ENCODE measurements at places on chromosomes 5 and 9.
A peak's percentile ranks its signal among the peaks of the same experiment; 100 is the strongest.

DNA sequence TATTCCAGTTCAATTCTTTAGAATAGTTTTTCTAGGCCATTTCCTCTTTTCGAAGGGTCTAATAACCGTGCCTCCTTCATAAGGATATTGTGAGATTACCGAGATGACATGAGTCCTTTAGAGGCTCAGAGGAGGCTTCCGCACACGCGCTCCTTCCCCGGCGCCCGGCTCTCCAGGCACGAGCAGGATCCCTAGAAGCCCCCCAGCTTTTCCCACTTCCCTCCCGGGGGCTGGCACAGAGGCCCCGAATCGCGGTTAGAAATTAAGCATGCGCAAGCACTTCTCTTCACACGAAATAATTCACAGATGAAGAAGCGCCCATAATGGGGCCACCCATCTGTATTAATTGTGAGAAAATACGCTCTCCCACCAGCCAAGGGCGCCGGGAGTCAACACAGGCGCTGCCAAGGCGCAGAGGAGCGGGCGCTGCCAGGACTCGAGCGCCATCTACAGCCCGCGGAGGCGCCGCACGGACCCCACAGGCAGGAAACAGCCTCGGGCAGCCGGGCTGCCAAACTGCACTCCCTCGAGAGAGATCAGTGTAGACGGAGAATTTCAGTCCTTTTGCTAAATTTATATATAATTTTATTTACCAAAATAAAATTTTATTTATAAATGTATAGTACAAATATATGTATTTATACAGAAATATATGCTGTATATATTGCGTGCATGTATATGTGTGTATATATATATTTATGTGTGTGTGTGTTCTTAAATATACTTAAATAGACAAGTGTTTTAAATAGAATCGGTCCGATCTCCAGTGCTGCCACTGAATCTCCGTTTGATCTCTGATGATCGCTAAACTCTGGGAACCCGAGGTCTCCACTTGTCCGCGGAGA is 258.1 kb upstream of the NFIL3 start:
- peak; percentile 76 for DNase-seq

- no peak for DNase-seq
Measured at GRCh38 chr9:21998026-21998425, 3.4 kb downstream of the CDKN2B-AS1 start.

DNA sequence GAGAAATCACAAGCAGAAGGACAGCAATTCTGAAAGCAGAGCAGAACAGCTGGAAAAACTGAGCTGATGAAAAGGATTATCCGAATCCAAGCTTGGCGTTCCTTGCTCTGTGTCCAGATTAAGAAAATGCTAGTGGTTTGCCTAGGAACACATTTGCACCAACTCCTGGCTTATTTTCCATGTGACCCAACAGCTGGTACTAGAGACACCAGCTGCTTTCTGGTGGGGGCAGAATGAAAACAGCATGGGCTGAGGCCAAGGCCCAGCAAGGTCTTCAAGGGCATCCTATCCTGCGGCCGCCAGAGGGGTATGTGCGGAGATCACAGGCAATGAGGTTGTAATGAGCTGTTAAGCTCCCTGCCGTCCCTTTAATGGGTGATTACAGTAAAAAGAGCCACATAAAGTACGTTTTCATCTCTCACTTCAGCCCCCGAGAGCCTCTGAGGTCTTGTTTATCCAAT is 131.5 kb downstream of the DOCK8 start:
- DNase-seq, result no peak

GRCh38 chr9:70085241-70085640 is 41.6 kb downstream of the MAMDC2 start:
- DNase-seq, result peak; percentile 59

DNA sequence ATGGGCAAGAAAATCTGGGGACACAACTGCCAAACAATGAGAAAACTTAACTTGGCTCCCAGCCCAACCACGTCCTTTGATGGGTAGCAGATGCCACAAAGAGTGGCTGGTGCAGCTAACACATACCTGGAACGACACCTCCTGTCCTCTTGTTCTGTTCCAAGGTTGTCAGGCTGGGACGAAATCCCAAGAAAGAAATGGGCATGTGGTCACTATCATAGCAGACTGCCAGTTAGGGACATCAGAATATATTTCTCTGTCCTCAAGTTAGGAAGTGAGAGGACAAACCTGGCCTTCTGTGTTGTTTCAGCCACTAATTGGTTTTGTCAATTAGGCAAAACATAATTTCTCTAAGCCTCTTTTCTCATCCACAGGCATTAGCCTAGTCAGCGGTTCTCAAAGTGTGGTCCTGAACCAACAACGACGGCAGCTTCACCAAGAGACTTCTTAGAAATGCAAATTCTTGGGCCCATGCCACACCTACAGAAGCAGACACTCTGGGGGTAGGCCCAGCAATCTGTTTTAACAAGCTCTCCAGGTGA is 63.4 kb downstream of the RAPGEF1 start:
- no peak for DNase-seq

- no peak for DNase-seq
Measured at GRCh38 chr9:93017621-93018020, 40.9 kb upstream of the SUSD3 start.

DNA sequence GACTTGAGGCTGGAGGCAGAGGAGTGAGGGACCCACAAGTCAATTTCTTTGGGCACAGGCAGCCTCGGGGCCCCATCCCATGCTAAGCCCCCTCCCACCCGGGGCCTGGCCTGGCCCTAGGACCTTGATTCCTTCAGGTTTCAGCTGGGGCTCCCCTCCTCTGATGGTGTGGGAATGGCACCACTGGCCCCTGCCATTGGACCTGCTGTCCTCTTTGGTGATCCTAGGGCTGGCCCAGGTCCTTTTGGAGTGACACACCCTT is 10.5 kb downstream of the ERGIC1 start:
- no peak for DNase-seq

DNA sequence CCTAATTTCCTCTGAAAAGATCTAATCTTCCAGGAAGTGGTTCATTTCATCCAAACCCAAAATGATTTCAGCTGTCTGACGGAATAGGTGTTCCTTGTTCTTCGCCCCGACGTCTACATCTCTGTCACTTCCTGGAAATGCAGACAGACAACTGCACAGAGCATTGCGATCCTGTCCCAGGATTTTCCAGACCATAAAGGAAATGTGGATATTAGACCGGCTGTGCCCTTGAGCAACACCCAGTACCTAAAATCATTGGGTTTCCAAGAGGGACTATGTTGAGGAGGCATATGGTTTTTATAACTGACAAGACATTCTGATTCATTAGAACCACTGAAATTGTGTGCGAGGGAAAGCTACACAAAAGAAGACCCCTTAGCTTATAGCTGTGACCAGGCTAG is 74.2 kb downstream of the MSX2 start:
- DNase-seq, result peak; percentile 45

- no peak for DNase-seq
Measured at GRCh38 chr9:22045423-22045822, 36.3 kb upstream of the CDKN2B start.

DNA sequence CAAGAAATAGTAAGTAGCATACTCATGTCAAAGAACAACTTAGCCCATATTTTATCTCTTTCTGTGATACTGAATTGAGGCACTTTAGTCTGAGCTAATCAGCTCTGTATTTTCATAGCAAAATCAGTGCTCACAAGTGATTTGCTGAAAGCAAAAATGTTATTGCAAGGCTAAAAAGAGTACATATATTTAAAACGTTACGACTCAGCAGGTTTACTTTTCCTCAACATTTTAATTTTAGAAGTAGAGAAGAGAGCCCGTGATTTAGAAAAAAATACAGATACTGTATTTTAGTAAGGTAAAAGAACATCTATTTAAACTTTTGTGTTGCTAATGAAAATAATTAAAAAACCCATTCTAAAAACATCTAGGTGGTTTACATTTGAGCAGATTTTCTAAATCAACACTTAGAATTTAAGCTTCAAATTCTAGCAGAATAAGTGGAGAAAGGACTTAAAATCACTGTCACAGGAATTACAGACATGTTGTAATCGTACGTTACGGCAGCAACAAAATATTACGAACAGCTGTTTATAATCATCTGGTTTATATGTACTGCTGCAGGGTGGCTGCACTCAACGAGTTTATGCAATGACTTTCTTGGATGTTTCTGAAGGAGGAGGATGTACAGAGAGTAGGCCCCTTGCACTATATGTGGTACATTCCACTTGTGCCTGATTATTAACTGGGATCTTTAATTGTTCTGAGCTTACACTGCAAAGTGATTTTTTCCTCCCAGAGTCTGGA is 20.1 kb downstream of the SREK1 start:
- peak; percentile 78 for DNase-seq

- no peak for DNase-seq
Measured at GRCh38 chr9:90966031-90966290, 164.3 kb downstream of the SYK start.

DNA sequence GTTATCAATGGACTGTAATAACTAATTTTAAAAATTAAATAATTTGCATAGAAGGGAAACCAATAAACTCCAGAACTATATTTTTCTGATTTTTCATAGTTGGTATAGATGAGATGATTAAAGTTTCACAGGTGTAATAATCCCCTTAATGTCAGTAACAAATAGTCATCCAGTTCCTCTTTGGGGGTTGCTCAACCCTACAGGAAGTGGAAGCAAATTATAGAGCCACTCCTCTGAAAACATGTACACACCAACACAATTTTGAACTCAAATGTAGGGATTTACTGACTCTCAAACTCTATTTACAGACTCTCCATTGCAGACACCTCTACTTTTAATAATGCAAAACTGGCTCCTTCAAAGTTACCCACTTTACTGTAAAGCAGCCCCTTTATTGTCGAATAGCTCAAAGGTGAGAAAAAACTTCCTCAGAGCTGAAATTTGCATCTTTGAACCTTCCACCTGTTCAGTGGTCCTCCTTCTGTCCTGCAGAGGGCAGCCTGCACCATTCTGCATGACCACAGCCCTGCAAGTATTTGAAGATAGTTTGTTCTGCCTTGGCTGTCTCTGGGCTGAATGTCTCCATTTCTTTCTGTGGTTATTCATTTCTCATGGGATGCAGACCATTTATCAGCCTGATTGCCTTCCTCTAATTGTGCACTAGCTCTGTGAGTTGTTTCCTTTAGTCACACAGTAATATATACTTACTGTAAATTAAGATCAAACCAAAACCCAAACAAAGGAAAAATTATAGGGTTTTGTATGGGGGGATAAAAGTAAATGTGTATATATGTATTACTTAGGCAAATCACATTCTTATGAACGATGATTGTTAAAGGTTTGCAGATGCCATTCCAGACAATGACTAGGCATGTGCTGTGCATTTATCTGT is 383.2 kb upstream of the SGCD start:
- DNase-seq, result peak; percentile 78

DNA sequence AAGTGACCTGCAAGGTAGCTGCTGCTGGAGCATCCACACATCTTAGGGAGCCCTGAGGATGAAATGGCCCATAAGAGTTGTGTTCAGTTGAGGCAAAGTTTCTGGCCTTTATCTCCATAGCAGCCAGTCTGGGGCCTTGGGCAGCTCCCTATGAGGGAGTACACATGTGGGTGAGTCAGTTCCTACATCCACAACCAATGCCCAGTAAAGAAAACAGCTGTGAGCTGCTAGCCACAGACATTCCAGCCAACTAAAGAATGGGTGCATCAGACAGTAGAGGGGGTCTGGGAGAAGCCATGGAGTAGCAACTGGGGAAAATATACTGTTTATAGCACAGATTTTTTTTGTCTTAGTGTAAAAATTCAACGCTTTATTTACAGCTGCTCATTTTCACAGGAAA is 720.7 kb downstream of the TLE1 start:
- DNase-seq, result peak; percentile 84

GRCh38 chr9:13481274-13481673 is 201.8 kb upstream of the MPDZ start:
- DNase-seq, result no peak

GRCh38 chr9:131366761-131367401 is 27.0 kb upstream of the PRRC2B start:
- DNase-seq, result peak; percentile 78

- DNase-seq, result peak; percentile 74
Measured at GRCh38 chr5:159021901-159022556, 77.7 kb downstream of the EBF1 start.

- DNase-seq, result peak; percentile 12
Measured at GRCh38 chr9:19994296-19994695, 205.5 kb upstream of the SLC24A2 start.

- DNase-seq, result no peak
Measured at GRCh38 chr9:107793541-107793940, 304.0 kb upstream of the KLF4 start.

- DNase-seq, result peak; percentile 45
Measured at GRCh38 chr9:69822116-69822750, 1.6 kb downstream of the CFAP95 start.

- DNase-seq, result no peak
Measured at GRCh38 chr5:180376511-180376910, 23.4 kb upstream of the GFPT2 start.

DNA sequence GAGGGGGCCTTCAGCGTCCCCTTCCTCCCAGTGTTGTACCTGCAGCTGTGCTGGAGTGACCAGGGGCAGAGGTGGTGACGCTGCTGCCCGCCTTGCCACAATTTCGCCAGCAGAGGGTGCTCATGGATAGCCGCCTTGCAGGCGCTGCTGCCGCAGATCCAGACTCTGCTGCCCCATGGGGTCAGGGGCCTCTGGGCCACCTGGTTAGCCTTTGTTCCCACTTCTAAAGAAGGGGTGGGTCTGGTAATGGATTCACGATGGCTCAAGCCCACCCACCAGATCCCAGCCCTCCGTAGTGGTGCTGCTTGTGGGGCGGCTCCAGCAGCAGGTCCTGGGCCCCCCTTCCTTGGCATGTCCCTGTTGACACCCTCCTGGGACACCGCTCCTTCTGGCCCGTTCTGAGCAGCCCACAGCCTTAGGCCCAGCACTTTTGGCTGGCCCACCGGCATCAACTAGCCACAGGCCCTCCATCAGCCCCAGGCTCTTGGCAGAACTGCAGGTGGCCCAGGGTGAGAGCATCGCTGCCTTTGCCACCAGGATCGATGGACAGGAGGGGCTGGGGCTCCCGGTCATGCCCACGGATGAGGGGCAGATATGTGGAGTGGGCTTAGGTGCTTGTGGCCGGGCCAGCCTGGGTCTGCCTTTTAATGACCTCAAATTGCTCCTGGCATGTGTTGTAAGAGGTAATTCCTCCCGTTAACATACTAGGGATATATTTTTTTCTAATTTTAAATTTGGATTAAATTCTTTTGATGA is 57.2 kb downstream of the COL5A1 start:
- DNase-seq, result peak; percentile 43

GRCh38 chr9:114437401-114437893 is 49.7 kb upstream of the AKNA start:
- DNase-seq, result no peak

DNA sequence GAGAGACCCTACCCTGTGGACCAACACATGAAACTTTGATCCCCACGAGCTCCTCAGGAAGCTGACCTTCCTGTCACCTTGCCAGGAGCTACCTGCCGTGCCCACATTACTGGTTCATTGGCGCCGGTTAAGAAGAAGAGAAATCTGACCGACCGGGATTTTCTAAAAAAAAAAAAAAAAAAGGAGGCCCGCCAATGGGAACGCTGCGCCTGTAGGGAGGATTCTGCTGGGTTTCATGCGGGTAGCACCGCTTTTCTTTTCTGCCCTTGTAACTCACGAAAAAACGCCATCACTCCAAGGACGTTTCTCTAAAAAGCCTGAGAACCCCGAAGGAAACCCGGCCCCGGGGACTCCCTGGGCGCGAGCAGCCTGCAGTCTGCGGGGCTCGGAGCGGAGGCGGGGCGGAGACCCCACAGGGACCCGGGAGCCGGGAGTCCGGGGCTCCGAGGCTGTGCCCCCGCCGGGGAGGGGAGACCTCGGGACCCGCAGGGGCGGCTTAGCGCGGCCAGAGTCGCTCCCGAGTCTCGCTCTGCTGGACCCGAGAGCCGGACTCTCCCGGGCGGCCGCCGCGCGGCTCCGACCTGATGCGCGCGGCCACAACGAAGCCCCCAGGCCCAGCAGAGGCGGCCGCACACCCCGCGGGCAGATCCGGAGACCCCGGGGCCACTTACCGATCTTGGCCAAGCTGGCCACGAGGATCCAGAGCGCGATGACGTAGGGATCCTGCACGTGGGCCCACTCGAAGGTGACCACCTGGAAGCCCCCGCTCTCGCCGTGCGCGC is 617 bp downstream of the SLC9A3 start:
- no peak for DNase-seq
